Activated CD4-positive, alpha-beta T cell treated with anti-CD3 and anti-CD28 coated beads, Interleukin-2, amount 10 ng/mL, durations not matched to agents 24 days and 14 days (primary cell): ENCODE measurements at places on chromosomes 3 and 15. TPM values are rescaled to one million over a fixed set of nuclear protein-coding genes. Genes with fewer than 3 reads are reported as not detected.

- DNase-seq, result peak; percentile 75
Observed at GRCh38 chr3:60056404-60056803, 1006.6 kb upstream of the CFAP20DC start.

GRCh38 chr3:122559906-122560305 lies 4.2 kb downstream of the PARP9 start:
- DNase-seq, result no peak

- no peak for DNase-seq
Observed at GRCh38 chr3:113573728-113574127, 41.4 kb downstream of the SIDT1 start.

DNA sequence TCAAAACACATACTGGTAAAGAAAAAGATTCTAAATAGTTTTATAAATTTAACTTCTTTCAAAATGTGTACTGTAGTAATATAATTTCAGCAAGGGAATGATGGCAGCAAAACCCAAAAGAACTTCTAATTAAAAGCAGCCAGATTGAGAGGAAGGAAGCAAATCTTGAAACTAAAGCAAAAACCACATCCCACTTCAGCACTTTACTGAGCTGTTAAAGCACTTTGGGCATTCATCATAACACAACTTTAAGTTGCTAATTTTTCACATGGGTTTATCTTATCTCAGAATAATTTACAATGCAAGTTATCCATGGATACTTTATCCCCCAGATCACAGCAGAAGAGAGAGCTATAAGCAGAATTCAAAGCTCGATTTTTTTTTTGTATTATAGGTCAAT lies 6.0 kb downstream of the RFC4 start:
- no peak for DNase-seq

- DNase-seq, result no peak
Observed at GRCh38 chr3:72748659-72749058, 99.6 kb downstream of the SHQ1 start.

GRCh38 chr3:196121066-196121465 lies 39.2 kb upstream of the TFRC start:
- DNase-seq, result no peak

DNA sequence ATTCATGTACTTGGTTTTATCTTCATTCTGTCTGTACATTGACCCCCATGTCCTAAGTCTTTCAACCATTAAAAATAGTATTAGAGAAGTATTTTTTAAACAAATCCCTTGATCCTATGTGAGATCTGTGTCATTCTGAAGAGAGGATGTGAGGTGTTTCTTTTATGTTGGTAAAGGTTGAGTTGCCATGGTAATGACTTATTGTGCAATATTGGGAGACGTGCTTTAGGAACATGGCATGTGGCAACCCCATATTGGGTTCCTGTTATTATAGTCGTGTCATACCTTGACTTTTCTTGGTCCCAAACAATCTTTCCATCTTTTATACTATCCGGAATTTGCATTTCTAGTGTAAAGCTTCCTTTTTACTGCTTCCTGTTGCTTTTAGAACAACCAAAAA lies 203.1 kb downstream of the KCNAB1 start:
- DNase-seq, result no peak

- peak; percentile 90 for DNase-seq
Observed at GRCh38 chr3:182683453-182683852, 109.9 kb upstream of the ATP11B start.

GRCh38 chr3:55180936-55181535 lies 253.2 kb upstream of the LRTM1 start:
- peak; percentile 63 for DNase-seq

Gene MUSTN1
- 0.43 and 0.54 TPM in 2 replicates for total RNA-seq

Gene GPR171
- total RNA-seq, result 159 and 164 TPM in 2 replicates

Gene CEP19
- 3.9 and 4.0 TPM in 2 replicates for total RNA-seq
